Mucosa of gallbladder (tissue), 1 donor: ENCODE measurements at places on chromosomes 3 and 15.

DNA sequence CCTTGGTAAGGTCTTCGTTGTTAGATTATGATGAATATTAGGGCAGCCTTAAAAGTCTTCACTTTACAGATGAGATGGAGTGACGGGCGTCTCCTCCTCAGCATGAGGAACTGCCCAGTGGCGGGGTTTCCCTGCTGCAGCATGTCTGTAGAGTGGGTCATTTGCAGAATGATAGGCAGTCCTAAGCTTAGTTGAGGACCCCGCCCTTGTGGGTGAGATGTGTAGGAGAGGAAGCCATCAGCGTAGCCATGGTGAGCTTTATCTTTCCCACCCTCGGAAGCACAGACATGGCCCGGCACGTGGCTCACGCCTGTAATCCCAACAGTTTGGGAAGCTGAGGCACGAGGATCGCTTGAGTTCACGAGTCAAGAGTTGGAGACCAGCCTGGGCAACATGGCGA, 877 bp downstream of the NIT2 start:
- DNase-seq: no peak

DNA sequence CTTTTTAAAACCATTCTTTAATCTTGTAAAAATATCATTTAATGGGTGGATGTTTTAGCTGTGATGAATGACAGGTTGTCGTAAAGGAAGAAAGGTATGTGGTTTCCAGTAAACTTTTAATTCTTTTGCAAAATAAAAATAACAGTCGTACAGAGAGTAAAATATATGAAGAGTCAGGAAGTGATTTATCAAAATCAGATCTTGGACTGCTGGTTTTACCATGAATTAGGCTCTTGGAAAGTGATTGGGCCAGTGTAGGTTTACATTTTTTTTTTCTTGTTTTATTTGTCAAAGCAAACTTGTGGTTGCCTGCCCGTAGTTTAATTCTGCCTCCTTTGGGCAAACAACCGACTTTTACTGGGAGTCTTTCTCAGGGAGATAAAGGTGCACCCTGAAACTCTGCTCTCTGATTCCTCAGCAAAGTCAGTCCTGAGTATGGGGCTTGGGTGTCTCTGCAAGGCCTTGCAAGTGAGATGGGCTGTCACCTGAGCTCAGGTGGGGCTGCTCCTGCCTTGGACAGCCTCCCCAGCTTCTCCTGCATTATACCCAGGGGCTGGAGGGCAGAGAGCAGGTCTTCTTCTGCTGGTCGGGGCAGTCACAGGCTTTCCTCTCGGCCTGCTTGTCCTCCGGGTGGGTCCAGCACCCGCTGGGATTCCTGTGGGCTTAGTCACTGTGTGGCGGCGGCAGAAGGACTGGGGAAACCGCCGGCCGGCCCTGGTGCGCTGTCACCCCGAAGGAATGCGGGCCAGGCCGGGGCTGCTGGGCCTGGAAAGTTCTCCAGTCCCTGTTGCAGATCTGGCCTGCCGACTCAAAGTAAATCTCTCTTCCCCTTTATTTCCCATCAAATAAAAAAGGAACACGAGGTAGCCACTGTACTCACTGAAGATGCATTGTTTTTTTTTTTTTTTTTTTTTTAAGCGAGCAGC, 79.0 kb downstream of the IGF1R start:
- peak; percentile 93 for DNase-seq

- DNase-seq: no peak
These were observed 92.4 kb downstream of the MEGF11 start for GRCh38 chr15:66161108-66161507.

DNA sequence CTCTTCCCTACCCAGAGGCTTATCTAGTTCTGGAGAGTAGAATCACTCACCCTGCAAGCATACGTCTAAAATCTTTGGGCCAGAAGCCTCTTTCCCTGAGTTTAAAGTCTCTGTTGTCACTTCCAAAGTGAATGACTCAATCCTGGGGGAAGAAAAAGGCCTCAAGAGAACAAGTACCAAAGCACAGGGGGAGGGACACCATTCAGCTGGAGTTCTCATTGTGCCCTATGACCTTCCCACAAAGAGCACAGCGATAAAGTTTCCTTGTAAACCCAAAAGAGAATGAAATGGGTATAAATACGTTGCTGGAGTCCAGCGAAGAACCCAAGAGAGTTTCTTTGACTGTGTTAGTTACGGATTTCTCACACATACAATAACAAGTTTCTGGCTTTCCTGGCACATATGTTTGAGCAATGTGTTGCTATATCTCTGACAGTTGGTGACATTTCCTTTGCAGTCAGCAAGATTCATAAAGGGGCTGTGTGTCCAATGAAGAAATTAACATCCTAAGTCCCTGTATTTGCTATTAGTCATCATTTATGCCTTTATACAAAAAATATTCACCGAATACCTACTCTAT, 107.3 kb upstream of the PTPRG start:
- DNase-seq: no peak

DNA sequence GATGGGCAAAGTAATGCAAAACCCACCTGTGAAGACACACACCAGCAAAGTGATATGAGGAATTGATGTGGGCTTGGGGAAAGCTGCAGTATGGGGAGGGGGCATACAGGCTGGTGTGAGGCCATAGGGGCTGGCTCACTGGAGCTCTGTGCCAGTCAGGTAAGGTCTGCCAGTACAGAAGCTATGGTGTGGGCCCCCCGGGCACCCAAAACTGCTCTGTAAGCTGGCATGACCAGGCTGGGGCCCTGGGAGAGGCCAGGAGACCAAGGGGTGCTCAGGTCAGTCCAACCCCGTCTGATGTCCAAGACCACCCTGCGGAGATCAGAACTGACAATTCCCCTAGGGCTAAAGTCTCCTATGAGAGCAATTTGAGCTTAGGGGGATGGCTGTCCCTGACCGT, 163.1 kb downstream of the KCNMB2 start:
- no peak for DNase-seq

DNA sequence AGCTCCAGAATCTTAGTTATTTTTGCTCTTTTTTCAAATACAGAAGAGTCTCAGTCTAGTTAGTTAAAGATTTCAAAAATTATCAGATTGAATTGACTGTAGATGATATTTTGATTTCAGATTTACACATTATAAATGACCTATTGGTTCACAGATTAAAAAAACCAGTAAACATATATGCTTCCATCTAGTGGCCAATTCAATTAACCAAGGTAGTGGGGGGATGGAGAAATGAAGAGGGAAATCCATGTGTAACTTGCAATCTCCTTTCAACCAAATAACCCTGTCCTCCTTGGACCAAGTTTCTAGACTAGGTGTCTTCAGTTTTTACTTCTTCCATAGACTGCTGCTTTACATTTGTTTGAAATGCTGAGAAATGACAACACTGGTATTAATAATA, 789.8 kb downstream of the ROBO1 start:
- no peak for DNase-seq

- no peak for DNase-seq
These were observed 211.6 kb downstream of the RAP2B start for GRCh38 chr3:153373606-153374005.

- DNase-seq: peak; percentile 31
These were observed 3.0 kb upstream of the TLE3 start for GRCh38 chr15:70100474-70101341.

GRCh38 chr15:89416339-89417183, 79.8 kb downstream of the RHCG start:
- peak; percentile 48 for DNase-seq

DNA sequence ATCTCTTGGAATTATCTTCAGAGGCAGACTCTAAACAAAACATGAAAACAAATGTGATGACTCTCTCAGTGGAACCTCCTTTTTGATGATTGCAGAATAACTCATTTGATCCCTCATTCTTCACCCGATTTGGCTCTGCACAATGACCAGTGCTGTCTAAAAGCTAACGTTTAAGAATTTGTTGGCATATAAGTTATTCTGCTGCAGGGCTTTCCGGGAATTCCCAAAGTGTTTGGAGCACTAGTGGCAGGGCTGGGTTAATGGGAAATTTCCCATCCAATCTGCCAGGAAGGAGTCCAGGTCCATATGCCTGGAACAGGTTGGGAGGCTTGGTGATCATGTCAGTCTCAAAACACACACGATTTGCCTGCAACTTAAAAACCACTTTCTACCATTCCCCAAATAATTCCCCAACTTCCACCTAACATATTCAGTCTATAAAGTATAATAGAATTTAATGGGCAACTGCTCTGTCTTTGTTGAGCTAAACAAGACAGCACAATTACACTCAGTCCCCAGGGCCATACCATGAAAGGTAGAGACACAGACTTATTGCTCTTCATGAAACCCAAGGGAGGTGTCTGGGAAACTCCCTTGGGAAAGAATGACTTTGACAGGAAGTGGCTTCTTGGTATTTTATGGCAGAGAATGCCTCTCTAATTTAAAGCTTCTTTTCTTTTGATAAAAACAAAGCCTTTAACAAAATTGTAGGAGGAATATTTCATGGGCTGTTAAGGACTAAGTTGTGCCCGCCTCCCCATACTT, 38.0 kb downstream of the ARRDC4 start:
- no peak for DNase-seq
